Activated CD4-positive, alpha-beta T cell treated with anti-CD3 and anti-CD28 coated beads, Interleukin-2, amount 50 U/mL, for 48 hours (primary cell): ENCODE measurements at places on chromosomes 6 and 20.

DNA sequence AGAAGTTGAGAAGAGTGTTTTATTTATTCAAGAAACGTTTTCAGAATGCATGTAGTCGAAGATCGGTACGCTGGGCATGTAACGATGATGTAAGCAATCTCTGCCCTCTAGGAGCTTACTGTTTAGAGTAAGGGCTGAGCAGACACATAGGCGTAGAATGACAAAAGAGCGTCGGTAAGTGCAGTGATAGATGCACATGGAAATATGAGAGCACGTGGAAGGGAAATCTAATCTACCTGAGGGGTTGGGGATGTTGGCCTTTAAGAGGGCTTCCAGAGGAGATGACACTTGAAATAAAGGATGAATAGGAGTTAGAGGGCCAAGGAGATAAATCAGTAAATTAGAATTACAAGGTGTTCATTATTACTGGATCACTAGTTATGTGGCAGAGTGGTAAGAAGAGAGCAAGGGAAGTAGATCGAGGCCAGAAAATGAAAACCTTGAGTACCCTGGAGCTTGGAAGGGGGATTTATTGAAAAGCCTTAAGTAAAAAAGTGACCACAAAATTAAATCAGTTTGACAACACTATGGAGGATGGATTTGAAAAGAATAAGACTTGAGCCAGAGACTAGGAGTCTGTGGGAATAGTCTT lies 782 bp downstream of the TRMT11 start:
- DNase-seq: no peak

DNA sequence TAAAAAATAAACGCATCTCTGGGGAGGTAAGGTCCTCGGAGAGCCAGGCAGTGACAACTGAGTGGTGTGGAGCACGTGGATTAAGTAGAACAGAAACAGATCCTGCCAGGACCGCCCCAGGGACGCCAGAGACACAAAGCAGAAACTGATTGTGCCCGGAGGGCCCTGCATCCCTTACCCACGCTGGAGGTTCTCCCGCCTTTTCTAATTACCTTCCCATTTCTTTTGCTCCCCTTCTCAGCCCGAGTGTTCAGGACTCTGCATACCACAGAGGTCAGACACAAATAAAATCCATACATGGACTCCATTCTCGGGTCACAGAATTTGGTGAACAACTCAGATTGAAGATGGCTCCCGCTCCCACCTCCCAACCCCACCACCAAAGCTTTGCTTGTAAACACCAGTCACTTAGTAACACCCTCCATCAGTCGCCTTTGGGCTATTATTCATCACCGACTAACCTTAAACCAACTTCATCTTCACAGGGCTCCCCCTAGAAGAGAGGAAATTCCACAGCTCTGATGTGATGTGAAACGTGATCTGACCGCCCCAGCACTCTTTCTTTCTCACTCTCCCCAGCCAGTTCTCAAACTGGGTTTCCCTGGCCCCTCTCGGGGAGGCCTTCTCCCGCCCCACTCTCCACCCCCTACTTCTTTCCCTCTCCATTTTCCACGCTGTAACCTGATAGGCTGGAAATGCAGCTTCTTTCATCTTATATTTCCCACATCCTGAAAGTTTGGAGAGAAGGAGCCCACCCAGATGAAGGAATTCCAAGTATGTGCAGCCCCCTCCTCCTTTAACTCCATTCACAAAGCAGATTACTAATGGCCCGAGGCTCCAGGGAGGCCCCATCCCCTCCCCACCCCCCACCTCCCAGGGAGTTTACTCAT lies 32.5 kb upstream of the PIM1 start:
- peak; percentile 59 for DNase-seq

- DNase-seq: no peak
These were observed 663 bp downstream of the COQ3 start for GRCh38 chr6:99393366-99393697.

DNA sequence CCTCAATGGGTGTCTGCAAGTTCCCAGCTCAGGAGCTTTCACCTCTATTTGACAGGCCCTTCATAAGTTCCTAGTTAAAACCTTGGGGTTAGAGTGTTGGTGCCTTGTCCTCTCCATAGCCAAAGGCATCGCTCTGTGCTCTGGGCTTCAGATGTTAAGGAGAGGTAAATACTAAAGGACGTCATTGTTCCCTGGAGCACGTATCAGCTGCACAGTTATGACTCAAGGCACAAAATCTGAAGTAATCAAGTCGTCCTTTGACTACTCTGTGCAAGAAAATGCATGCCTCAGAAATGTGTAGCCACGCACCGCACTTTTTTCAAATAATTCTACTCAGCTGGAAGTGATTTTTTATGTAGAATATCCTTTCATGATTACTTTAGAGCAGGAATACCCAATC lies 240.8 kb upstream of the QKI start:
- DNase-seq: no peak

GRCh38 chr6:6640926-6641325 lies 52.4 kb downstream of the LY86 start:
- DNase-seq: no peak

DNA sequence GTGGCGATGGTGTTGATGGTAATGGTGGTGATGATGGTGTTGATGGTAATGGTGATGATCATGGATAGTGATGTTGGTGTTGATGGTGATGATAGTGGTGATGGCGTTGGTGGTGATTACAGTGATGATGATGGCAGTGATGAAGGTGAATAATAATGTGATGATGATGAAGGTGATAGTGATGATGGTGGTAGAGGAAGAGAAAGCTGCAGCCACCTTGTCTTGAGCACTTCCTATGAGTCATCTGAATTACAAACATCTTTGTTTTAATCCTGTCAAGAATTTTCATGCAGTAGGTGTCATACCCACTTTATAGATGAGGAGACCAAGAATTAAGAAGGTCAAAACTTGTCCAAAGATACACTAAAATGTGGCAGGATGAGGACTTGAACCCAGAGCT lies 242.4 kb downstream of the TAF4 start:
- no peak for DNase-seq

GRCh38 chr20:38143238-38143645 lies 21.8 kb downstream of the TGM2 start:
- DNase-seq: no peak

GRCh38 chr6:27059621-27060425 lies 187.7 kb upstream of the PRSS16 start:
- no peak for DNase-seq

- DNase-seq: peak; percentile 55
These were observed 23.7 kb downstream of the HLA-A start for GRCh38 chr6:29965873-29966601.

DNA sequence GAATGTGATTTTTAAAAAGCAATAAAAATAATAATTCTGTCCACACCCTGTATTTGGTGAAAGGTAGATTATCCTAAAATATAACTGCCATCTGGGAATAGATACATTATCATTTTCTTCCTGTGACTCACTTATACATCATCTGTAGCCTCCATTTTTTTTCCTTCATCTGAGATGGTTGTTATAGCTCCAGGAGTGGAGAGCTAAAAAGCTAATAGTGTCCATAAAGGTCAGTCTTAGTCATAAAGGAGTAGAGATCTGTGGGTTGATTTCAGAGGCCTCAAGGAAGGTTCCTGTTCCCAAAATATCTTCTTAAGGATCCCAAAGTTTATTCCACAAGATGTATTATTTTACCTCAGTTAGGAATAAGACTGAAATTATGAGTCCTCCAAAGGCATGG lies 41.1 kb downstream of the FBXO5 start:
- no peak for DNase-seq

GRCh38 chr6:164121527-164121926 lies 707.0 kb downstream of the QKI start:
- DNase-seq: no peak

- DNase-seq: no peak
These were observed 94.8 kb downstream of the UBE3D start for GRCh38 chr6:82970839-82971238.

DNA sequence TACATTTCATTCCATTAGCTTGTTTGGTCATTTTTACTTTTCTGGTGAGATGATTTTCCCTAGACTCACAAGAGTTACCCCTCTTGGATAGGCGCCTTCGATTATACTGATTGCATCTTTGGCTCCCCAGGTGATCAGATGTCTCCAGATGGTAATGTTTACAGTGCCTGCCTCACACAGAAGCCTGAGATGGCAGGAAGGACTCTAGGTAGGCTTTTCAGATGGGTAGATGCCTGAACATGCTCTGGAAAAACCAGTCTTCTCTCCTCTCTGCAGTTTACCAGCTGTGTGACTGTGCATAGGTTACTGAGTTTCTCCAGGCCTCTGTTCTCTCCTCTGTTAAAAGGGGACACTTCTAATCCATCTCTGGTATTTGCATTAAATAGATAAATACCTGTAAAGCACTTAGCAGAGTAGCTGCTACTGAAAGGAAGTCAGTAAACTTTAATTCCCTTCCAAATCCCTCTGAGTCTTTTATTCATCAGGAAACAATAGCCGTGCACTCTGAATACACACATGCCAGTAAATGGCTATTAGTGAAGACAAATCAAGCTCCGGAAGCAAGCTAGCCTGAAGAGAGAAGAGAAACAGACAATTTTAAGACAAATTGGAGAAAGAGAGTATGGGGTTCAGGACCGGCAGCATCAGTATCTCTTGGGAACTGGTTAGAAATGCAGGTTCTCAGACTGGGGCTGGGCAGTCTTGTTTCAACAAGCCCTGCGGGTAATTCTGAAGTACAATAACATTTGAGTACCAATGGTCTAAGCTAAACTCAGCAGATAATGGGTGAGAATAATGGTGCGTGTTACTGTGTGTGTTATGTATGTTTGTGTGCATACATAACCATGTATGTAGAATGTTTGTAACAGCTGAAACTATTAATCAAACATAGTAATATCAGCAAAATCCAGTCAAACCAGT lies 139.4 kb downstream of the UST start:
- DNase-seq: no peak

DNA sequence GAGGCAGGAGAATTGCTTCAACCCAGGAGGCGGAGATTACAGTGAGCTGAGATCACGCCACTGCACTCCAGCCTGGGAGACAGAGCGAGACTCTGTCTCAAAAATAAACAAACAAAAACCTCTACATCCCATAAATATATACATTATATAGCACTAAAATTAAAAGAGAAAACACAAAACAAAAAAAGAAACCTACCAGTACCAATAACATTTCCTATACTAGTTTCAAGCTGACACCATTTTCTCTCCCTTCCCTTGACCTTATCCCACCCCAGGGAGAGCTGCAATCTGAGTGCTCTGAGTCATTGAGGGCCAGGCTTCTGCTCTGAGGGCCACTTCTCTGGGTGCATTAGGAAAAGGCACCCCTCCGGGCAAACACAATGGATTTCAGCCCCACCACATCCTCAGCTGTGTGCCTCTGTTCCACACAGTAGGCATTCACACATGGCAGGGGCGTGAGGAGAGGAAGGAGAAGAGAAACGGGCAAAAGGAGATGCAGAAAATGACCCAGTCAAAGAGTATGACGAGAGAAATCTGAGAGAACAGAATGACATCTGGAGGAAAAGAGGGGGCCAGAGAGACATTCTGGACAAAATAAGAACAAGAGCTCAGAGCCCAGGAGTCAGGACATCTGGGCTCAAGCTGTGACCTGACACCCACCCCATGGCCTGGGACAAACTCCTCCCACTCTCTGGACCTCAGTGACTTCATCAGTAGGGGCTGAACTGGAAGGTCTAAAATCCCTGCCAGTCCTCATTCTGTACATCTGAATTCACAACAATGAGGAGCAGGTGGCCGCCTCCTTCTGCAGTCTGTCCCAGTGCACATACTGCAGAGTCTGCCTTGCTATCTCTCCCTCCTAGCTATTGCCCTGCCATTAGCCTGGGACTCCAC lies 18.2 kb downstream of the TRIM26 start:
- no peak for DNase-seq

DNA sequence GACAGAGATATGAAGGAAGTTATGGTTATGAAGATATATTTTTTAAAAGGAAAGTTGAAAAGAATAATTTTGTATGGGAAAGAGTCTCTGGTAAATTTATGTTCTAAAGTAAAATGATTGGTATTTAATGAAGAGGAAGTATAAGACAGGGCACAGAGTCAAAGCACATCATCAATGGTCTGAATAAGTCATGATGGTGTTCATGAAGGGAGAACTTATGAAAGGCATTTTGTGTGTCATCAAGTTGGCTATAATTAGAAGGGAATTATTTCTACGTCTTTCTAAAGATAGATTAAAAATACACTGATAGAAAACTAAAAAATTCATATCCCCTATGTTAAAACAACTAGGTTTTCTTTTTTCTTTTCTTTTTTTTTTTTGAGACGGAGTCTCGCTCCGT lies 21.4 kb upstream of the SNAI1 start:
- no peak for DNase-seq

DNA sequence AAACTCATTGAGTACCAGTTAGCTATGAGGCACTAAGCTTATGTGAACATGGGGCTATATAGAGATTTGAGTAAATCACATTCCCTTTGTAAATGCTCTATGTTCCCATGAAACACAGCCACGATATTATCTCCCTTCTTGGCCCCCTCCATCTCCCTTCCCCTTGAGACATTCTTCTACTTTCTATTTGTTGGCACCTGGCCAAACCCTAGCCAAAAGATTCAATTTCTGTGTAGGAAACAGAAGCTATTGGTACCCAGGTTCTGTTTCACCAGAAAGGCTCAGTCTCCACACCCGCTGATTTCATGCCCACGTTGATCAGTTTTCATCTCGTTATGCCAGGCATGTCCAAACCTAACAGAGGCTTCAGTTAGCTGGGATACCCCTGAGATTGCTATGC lies 145.5 kb upstream of the LAMP5 start:
- DNase-seq: no peak

GRCh38 chr6:107658920-107659865 lies 164.9 kb downstream of the SCML4 start:
- no peak for DNase-seq

- DNase-seq: no peak
These were observed 166.1 kb upstream of the SMLR1 start for GRCh38 chr6:130661077-130661476.

DNA sequence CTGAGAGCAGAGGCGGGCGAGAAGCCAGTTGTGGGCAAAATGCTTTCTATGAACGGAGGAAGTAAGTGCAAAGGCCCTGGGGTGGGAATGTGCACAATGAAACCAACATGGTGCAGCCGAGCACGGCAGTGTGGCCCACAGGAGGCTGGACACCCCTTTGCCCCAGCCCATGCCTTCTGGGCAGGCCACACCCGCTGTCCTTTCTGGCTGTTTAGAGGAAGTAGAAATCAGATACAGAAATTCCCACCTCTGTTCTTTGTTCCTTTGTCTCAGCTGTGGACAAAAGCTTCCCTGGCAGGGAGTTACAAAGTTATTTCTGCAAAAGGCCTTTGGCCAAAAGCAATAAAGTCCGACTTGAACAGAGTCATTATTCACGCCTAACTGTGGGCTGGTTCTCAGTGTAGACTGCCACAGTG lies 11.9 kb downstream of the SULF2 start:
- no peak for DNase-seq
